ENCODE measurements at places on chromosomes 3 and 15. TPM values are rescaled to one million over a fixed set of nuclear protein-coding genes. Genes with fewer than 3 reads are reported as not detected.

Gene C3orf85
- not detected for total RNA-seq

Gene TMC3
- total RNA-seq: 0.25 TPM

Gene CHMP2B
- 30.0 TPM for total RNA-seq

Gene XIRP1
- total RNA-seq: not detected

Gene PFN2
- 350 TPM for total RNA-seq
